ENCODE measurements at places on chromosomes 11 and 22.

DNA sequence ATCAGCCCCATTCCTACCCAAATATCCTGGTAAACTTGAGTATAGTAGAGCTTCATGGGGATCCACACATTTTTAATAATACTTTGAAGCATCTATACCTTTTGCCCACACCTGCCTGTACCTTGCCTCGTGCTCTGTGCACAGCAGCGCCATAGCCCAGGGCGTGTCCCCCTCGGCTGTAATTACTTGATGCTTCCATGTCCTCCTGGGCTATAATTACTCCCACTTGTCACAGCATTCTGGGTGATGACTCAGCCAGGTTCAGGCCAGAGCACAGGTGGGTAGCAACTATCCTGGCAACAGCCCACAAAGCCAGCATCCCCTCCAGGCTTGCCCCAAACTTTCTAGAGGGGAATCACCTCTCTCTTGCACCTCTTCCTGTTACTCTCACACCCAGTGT, 23.7 kb upstream of the SLC36A4 start:
- DNase-seq, result no peak

- DNase-seq, result no peak
These were observed 38.5 kb downstream of the CWC15 start for GRCh38 chr11:94934846-94935245.

DNA sequence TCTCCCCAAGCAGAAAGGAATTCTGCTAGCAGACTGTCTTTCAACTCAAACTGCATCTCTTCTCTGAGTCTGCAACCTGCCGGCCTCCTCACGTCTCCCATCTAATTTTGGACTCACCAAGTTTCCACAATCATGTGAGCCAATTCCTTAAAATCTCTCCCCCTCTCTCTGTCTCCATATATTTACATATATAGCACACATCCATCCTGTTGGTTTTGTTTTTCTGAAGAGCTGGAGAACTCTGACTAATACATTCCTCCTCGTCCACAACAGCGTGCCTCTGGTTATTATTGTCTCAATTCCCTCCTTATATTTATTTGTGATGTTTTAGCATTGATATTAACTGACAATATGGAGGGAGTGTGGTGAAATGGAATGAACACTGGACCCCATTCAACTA, 29.6 kb upstream of the FJX1 start:
- DNase-seq, result no peak

GRCh38 chr11:131809203-131809918, 438.9 kb downstream of the NTM start:
- DNase-seq, result no peak

- DNase-seq, result peak; percentile 36
These were observed 76.7 kb upstream of the WNT11 start for GRCh38 chr11:76282811-76283595.

DNA sequence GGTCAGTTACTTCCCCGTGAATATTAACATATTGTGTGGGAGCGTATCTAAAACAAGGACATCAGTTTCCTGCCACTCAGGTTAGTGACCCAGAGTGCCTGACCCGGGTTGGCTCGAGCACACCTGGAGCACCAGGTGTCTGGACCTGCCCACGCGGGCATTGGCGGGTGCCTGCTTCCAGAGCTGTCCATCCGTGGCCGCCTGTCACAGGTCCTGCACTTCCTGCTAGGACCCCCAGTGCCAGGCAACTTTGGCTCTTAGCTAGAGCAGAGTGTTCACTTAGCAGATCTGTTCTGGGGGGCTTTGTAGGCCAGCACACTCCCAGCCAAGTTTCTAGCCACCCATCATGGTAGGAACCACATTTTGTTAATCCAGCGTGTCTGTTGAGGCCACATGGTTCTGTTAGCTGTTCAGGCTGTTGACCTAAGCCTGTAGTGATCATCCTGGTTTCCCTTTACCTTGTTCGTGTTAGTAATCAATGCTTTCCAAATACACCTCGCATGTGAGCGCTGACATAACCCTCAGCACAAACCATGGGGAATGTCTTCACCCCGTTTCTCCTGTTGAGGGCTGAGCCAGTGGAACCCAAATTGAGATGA, 29.5 kb downstream of the MOV10L1 start:
- no peak for DNase-seq

- peak; percentile 34 for DNase-seq
These were observed 2.8 kb downstream of the NTM start for GRCh38 chr11:131373095-131373725.

GRCh38 chr11:105860105-105860504, 161.9 kb downstream of the MSANTD4 start:
- DNase-seq, result no peak

DNA sequence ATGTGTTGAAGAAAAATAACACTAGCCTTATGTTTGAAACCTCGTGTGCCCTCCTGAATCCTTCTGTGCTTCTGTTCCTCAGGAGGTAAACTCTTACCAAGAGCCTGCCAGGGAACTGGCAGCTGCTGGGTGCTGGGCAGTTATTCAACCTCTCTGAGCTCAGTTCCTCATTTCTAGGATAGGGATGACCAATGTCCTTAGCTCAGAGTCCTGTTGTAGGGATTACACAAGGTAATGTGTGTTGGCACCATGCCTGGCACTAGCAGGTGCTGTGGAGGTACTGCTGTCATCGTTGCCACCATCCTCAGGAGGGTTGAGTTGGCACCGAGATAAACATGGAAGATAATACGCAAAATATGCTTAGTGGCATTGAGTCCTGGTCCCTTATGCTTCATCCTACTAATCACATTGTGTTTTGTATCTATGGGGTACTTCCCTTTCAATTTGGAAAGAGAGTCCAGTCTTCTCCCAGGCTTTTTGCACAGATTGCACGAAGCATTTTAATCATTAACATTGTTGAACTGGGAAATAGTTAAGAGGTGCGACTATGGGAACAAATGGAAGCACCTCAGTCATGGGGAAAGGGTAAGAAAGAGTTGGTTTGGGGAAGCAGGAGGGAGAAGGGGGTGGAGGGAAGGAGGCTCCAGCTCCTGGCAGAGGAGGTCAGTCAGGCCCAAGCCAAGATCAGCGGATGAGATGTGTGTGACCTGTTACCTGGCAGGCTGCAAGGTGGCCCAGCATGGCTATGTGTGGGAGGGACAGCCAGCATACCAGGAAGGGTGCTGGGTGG, 56.7 kb downstream of the CABIN1 start:
- no peak for DNase-seq

- peak; percentile 71 for DNase-seq
These were observed 475 bp downstream of the MAPK12 start for GRCh38 chr22:50260801-50261614.

GRCh38 chr11:60691661-60692060, 7.8 kb upstream of the MS4A8 start:
- no peak for DNase-seq

DNA sequence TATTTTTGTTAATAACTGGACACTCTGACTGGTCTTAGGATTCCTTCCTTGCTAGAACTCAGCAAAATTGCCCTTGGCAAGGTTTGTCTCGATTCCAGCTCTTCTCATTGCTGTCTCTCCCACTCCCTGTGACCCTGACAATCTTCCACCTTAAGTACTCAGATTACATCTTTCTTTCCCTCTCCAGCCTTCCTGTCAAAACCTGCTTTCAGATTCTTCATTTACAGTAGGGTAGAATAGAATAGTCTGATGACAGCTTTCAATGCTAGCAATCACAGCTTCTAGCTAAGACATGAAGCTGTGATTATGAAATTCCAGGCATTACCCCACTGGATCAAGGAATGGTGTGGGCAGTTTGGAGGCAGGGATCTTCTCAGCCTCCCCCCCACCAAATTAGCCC, 39.2 kb upstream of the LMO2 start:
- no peak for DNase-seq

DNA sequence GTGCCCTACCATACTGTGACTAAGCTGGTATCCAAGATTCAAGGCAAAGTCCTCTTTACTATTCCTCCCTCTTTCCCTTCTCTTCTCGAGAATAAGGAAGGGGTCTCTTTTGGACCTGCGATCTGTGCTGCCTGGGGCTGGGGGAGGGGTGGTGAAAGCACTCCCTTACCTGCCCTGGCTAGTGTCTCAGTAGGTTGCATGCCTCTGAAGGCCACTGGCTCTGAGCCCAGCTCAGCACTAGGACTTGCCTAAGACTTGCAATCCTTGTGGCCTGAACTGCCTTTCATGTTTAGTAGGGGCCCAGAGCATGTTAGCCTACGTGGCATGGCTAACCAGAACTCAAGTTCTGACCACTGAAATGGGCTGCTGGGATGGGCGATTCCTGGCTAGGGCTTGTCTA, 13.0 kb upstream of the REXO2 start:
- DNase-seq, result no peak

DNA sequence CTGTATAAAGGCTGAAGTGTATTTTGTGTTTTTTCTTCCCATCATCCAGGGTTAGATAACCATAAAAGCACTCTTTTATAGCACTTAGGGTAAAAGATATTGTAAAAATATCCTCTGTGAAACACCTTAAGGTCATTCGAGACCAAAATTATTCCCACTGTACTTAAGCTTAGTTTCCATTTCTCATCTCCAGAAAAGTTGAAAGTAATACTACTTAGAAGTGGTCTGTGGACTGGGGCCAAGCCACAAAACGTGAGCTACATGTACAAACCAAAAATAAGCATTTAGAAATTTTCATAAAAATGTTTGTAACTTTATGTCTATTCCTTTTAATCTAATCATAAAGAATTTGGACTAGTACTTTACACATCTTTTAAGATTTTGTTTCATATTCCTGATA, 142.0 kb upstream of the NTM start:
- DNase-seq, result no peak

- DNase-seq, result no peak
These were observed 14.2 kb downstream of the PEX26 start for GRCh38 chr22:18091916-18092526.

- no peak for DNase-seq
These were observed 38.6 kb upstream of the LMO2 start for GRCh38 chr11:33930317-33931021.

DNA sequence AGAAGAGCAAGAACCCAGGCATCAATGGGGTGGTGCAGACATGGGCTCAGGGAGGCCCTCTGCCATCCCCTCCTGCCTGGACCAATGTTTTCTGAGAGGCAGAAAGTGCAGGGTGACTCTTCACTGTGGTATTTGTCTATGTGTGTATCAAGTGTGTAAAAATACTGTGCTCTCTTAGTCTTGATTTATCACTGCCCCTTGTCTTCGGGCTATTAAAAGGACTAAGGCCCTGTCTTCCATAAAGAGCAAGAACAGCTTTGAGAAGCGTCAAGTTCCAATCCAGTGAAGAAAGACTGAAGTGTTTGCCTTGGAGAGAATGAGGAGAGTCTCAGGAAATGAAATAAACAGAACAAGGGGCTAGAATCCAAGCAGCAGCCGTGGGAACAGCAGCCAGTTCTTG, 14.4 kb downstream of the PRSS23 start:
- no peak for DNase-seq

DNA sequence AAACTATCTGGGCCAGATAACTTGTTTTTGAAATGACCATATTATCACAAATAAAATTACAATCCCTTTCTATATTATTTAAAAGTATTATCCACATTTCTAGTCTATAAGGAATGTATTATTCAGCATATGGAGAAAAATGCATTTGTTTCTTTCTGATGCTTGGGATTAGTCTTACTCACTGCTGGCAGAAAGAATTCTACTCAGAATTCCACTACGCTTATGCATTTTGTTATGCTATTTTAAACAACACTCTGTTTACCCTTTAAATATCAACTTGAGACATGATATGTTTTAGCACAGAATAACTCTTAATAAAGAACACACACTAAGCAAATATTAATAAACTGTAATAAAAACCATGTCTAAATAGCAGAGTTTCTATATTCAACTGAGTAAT, 77.6 kb upstream of the ANO3 start:
- DNase-seq, result no peak

GRCh38 chr11:36550385-36551115, 17.3 kb upstream of the RAG1 start:
- no peak for DNase-seq

GRCh38 chr11:126024123-126024522, 38.5 kb downstream of the CDON start:
- no peak for DNase-seq

- no peak for DNase-seq
These were observed 182.8 kb upstream of the TBCEL start for GRCh38 chr11:120841074-120841473.

GRCh38 chr11:10913075-10913474, 55.2 kb upstream of the ZBED5 start:
- no peak for DNase-seq

GRCh38 chr11:84914511-84914910, 712.6 kb downstream of the DLG2 start:
- no peak for DNase-seq

DNA sequence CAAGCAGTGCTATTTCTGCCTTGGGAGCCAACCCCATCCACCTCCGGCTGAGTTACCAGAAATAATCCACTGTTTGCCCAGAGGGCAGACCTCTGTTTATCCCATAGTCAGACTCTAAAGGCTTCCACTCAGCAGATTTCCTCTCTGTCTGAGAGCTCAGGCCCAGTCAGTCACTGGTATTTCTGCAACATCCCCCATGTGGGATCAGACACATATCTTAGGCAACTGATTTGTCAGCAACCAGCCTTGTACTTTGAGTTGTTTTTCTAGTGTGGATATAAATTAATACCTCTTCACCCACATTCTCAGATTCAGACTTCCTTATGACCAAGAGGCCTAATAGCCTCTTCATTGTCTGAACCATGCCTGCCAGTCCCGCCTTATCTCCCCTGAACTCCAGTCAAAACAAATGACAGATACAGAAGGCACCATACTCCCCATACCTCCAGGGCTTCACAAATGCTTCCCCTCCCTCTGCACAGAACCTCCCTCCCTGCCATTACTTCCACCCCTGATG, 193.6 kb downstream of the FAM76B start:
- no peak for DNase-seq

GRCh38 chr11:27678242-27678641, 22.0 kb downstream of the BDNF start:
- DNase-seq, result no peak

GRCh38 chr22:27614006-27614649, 187.4 kb downstream of the MN1 start:
- peak; percentile 71 for DNase-seq

- no peak for DNase-seq
These were observed 235.2 kb upstream of the B3GAT1 start for GRCh38 chr11:134647066-134647743.

- DNase-seq, result no peak
These were observed 11.2 kb downstream of the TMEM121B start for GRCh38 chr22:17109976-17110375.

DNA sequence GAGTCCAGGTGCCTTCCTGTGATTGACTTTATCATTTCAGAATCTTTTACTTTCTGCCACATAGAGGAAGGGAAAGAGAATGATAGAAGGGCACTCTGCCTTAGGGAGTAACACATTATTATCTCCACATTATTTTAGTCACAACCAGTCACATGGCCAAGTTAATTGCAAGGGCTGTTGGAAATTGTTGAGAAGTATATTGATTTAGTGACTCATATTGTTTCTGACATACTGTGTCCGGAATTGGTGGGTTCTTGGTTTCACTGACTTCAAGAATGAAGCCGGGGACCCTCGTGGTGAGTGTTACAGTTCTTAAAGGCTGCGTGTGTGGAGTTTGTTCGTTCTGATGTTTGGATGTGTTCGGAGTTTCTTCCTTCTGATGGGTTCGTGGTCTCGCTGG, 8.7 kb downstream of the OR51B4 start:
- DNase-seq, result no peak

GRCh38 chr22:50081426-50082196, 3.6 kb downstream of the MLC1 start:
- DNase-seq, result no peak
